Left renal cortex interstitium (tissue), 4 donors: ENCODE measurements at places on chromosomes 1 and 21. TPM values are rescaled to one million over a fixed set of nuclear protein-coding genes. Genes with fewer than 3 reads are reported as not detected.

The SH2D1B gene
- 0.13 TPM for polyA plus RNA-seq

DNA sequence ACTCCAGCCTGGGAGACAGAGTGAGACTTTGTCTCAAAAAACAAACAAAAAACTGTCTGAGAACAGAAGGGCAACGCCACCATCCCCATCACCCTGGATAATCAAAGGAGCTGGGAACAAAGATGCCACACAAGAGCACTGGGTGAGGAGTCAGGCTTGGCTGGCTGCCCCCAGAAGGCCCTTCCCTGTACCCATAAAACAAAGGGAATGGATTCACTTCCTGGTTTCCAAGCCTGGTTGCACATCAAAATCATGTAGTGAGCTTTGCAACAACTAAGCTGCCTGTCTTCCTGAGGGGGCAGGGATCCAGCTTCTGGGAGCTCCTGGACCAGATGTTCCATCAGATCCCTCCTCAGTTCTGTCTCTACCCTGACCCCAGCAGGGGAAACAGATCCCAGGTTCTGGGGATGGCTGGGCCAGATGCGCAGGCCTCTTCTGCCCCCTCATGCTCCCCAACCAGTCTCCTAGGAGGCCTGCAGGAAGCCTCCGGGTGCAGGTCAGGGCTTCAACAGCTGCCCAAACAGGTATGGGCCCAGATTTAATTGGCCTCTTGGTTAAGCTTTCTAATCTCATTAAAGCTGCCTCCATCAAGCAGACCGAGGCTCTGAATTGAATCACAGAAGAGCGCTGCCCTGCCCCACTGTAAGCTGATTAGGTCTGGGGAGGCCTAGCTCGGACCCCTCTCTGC lies 97.8 kb downstream of the MRPL37 start:
- no peak for DNase-seq

GRCh38 chr1:8389958-8390535 lies 72.1 kb downstream of the SLC45A1 start:
- DNase-seq: no peak

- DNase-seq: no peak
Measured at GRCh38 chr1:201551877-201552731, 13.2 kb downstream of the NAV1 start.

GRCh38 chr1:21307210-21307609 lies 16.9 kb upstream of the ECE1 start:
- DNase-seq: no peak

DNA sequence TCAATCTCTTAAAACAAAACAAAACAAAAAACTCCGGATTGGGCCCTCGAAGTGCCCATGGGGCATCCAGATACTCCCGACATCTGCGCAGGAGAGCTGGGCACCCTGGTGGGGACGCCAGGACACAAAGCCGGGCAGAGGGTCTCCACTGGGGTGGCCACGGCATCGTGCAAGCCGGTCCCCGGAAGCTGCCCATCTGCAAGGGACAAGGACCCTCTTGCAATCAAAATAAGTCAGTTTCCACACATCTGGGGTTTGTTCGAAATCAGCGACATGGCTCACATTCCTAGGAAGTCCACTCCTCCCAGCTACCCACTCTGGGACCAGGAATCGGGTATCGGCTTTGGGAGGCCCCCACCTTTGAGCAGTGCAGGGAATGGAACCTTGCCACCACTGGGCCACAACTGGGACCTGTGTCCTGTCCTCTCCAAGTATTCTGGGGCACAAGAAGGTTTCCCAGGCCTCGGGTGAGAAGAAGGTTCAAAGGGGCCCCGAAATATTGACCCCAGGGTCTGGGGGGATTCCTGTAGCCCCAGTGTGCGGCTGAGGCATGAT lies 4.6 kb upstream of the PRDM16 start:
- no peak for DNase-seq

DNA sequence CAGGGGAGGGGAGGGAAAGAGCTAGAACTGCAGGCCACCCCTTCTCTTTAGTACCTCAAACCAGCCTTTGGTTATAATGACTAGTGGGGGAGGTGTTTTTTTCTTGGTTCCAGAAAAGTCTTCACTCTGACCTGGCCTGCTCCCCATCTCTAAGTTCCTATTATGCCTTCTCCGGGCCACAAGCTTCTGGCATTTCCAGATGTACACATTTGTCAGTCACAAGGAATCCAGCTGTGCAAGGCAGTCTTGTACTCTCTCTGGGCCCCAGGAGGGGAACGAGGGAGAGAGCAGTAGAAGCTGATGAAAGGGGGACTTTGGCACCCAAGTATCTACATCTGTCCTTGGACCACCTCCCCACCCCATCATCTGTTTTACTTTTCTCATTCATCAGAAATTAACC lies 2.7 kb upstream of the FALEC start:
- DNase-seq: no peak

- peak; percentile 28 for DNase-seq
Measured at GRCh38 chr1:117534995-117535467, 70.8 kb upstream of the TENT5C start.

GRCh38 chr1:165397944-165398343 lies 41.4 kb upstream of the LMX1A start:
- DNase-seq: no peak

DNA sequence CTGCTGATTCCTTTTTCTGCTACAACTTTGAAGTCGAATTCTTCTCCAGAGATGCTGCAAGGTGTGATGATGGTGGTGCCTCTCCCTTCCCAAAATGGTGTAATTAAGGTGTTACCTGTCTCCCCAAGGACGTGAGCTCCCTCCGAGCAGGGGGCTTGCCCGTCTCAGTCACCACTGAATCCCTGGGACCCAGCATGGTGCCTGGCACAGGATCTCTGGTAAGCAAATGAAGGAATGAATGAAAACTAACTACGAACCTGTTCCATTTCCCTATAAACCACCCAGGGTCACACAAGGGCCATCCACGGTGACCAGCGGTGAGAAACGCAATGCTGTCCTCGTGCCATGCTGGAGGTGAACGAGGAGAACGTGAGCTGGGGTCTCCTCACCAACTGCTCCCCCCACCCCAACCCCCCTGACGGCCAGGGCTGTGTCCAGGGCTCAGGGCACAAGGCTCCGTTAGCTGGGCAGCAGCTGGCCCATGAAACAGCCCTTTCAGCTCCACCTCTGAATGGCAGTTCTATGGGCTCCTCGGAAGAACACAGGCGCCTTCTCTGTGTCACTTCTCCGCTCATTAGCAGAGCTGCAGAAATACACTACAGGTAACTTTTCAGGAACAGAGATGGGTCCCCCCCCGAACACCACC lies 2.2 kb upstream of the MATN1 start:
- no peak for DNase-seq

DNA sequence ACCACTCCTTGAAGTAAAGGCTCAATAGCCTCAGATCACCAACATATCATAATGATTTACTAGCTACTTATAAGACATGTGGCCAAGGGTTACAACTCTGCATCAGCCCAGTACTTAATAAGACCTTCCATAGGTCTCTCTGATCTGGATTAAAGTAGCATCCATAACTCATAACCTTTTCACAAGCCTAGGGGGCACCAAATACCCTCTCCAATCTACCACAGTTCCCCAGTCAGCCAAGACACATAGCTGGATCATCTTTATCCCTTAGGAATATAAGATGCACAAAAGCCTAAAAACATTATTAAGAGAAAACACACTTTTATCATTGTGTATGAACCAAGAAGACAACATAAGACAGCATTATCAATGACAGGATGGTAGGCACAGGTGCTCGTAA lies 22.1 kb downstream of the SSX2IP start:
- no peak for DNase-seq

- DNase-seq: no peak
Measured at GRCh38 chr1:25649505-25650288, 33.1 kb downstream of the MAN1C1 start.

DNA sequence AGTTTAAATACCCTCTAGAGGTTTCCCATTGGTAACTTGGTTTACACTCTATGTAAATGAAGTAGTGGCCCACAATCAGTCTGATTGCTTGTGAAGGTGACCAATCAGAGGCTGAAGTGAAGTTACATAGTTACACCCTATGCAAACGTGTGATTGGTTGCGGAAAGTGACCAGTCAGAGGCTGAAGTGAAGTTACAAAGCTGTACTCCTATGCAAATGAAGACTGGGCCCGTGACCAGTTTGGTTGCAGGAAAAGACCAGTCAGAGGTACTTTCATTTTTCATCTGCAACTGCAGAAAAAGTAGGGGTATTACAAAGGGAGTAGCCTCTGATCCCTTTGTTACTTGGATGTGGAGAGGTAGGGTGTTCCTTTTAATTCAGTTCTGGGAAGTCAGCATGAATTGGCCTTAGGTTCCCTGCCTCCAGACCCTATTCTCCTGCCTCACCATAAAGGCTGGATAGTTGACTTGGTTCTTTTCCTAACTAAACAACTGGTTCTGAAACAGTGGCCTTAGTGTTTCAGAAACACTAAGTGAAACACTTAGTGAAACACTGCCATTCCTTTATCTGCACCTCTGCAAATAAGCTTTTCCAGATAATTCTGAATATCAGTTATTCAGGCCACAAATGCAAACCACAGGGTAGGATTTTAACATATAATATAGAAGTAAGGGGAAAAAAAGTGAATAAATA lies 39.3 kb downstream of the MAGI3 start:
- DNase-seq: no peak

DNA sequence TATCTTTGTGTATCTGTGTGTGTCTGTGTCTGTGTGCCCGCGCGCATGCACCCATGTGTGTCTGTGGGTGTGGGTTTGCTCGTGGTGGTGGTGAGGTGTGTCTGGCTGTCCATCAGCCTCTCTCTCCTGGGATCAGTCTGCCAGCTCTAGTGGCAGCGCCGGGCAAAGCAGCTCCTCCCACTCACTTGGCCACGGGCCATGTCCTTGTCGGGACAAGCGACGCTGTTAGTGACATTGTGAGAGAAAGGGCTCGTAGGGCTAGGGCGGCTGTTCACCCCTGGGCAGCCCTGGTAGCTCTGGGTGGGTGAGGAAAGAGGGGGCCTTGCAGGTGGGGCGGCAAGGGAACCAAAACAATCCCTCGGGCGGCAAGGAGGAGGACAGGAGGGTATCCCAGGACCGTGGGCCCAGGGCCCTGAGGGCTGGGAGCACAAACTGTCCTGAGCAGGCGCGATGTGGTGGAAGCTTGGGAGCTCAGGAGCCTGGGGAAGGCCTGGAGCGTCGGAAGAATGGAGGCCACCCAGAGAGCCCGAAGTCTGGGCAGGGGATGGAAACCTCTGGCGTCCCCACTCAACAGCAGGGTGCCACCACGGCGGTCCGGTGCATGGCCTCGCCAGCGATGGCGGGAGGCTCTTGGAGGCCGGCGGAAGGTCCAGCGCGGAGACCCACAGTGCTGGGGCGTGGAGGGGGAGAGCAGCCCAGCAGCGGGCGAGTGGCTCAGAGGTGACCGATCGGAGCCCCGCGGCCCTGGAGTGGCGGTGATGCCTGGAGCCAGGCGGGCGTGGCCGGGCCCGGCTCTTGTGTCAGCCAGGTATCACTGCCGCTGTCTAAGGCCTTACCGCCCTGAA lies 140.5 kb downstream of the LIPI start:
- no peak for DNase-seq

DNA sequence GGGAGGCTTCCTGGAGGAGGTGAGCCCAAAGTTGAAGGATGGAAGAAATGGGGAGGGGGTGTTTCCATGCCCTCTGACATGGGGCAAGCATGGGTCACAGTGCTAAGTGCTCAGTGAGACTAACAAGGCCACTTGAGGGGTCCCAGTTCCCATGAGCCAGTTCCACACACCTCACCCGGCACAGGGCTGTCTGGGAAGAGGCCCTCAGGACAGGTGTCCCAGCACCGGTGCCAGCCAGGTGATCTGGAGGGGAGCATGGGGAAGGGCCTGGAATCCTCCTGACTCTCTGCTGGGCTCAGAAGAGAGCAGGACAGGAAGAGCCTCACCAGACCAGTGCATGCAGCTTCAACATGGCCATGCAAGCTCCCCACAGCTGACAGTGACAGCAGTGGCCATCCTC lies 294.7 kb upstream of the VAMP3 start:
- DNase-seq: no peak

DNA sequence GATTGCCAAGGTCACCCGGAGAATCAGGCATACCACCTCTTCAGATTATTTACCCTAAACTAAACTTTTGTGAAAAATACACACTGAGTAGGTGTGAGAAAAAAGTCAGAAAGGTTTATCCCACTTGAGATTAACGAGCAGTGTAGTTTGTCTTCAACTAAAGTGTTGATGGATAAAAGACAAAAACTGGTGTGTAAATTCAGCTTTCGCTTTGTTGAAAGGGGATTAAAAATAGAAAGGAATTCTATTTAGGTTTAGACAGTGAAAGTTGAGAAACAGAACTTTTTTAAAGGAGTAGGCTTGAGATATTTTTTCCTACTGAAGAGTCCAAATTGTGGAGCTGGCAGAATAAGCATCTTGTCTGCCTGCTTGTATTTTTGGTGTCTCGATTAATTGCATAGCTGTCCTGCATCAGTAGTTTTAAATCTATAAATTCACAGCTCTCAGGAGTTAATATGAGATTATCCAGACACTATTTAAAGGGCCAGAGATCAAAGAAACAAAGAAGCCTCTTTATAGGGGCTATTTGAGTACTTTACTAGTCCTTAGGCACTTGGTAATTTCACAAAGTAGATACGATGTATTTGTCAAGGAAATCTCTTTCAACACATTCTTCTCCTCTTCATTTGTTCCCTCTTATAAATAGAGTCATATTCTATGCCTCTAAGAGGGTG lies 46.7 kb upstream of the RABGAP1L start:
- DNase-seq: no peak
